ENCODE measurements at places on chromosomes 5 and 9.

DNA sequence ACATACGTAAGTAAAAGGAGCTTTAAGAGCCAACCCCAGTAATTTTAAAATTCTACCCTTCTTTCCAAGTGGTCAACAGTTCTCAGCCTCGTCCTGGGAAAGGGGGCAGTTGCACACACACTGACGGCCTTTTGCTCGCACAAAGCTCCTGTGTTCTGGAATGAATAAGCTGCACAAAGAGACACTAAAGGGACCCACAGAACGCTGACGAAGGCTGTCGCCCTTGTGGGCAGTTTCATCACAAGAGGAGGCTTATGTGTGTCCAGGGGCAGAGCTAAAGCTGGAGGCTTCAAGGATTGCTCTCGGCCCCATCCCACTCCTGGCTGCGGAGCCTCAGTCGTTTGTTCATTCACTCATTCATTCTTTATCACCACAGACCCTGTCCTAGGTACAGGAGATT, 67.0 kb upstream of the NEK6 start:
- no peak for DNase-seq

DNA sequence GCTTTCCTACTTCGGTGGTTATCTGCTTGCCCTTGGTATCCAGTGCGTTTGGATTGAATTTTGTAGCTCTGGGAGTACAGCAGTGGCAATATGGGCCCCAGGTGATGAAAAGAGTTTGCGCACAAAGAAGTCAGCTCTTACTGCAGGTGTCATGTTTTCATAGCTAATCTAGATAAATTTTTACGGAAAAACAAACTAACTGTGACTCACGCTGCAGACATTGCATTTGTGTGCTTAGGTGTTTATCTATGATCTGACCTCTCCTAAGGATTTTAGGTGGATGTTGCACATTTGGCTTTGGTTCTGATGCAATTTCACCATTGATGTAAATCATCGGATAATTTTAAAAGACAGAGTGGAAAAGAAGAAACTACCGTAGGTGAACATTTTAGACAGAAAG, 92.1 kb downstream of the VCAN start:
- no peak for DNase-seq

DNA sequence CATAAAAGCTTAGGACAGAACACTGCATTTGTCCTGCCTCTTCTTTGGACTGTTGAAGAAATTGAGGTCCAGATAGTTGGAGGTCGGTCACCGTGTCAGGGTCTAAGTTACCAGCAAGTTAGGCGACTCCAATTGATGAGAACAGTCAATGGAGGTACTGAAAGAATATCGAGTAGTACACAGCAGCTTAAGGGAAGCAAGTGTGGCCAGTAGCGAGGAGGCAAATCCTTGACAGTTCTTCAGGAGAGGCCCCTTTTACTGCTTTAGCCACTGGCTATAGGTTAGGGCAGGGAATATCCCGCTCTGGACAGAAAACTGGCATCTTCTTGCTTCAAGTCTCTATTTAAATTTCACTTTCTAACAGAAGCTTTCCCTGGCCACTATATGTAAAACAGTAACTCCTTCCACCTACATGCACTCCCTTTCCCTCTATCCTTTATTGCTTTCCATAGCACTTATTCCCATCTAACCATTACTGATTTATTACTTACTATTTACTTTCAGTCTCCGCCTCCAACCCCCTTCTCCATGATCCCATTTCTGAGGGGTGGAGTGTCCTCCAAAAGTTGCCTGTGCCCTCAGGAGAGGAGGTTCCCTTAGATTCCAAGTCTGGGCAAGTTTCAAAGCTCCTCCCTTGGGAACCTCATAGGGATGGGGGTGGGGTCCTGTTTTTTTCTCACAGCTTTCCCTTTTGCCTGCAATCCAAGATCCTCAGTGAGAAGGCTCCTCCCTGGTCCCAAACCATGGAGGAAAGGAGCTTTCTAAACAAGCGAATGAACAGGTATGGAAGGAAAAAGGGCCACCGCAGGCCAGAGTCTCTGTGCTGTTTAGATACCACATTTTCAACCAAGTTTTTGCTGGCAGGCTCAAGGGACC, 4.1 kb upstream of the PRDM6 start:
- no peak for DNase-seq

- no peak for DNase-seq
These were observed 337.7 kb upstream of the PANK3 start for GRCh38 chr5:168916852-168917251.

GRCh38 chr5:71894091-71894490, 175.0 kb downstream of the CARTPT start:
- DNase-seq, result no peak

- no peak for DNase-seq
These were observed 141.2 kb downstream of the TRIM36 start for GRCh38 chr5:115028557-115028956.

Data from NCI-H1048 (cell line).